ENCODE measurements at places on chromosomes 12 and 14.

DNA sequence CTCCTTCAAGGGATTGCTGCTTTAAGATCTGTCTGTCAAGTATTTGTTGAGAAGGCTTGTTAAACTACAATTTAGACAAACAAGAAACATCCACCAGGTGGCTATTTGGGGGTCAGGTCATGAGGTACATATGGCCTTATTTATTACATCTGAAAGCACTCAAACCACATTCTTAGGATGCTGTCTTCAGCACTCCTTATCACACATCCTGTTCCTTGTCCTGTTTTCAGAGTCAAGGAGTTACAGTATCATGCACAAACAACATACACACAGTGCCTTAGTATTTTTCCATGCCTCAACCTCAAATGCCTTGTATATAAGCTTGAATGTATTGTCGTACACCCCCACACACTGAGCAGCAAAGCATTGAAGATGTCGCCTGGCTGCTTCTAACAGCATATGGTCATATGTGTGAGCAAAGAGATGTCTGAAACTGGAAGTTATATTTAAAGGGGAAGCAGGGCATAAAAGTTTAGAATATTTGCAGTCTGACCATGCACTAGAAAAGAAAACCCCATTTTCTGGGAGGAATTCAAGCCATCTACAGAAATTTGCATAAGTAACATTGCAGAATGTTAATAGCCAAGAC is 83.8 kb downstream of the KCNMB4 start:
- H3K27me3 ChIP-seq: no peaks in the 10 kb centered on the region
- H3K4me3 ChIP-seq: no peak overlapping the region
- H3K27ac ChIP-seq: no peak overlapping the region
- H3K36me3 ChIP-seq: no peaks in the 10 kb centered on the region
- no peaks in the 10 kb centered on the region for H3K4me1 ChIP-seq

DNA sequence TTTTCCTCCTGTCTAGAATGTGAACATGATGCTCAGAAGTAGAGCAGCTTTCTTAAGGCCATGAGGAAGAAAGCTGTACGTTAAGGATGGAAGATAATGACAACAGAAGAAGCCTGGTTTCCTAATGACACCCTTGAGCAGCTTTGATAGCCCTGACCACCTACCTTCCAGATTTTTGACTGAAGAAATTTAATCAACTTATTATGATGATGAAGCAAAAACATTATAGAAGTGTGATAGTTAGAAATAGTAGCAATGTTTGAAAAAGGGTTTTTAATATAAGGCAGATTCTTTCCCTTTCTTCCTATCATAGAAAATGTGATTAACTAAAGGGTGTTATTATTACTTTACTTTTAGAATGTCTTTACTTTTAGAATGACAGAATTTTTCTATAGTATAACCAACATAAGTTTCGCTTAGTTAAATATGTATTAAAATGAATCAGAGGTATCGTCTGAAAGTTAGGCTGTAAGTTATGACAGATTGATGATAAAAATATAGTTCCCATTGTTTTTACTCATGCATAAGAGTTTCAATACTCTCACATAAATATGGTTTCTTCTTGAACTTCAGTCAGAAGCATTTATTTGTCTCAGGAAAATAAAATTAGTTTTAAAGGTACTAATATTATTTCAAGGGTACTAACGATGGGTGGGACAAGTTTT is 50.1 kb upstream of the PPFIA2 start:
- no peak overlapping the region for H3K27ac ChIP-seq
- no peaks in the 10 kb centered on the region for H3K4me1 ChIP-seq
- DNase-seq: no peak
- no peaks in the 10 kb centered on the region for H3K27me3 ChIP-seq

GRCh38 chr14:58027904-58028303 is 124.1 kb downstream of the ARMH4 start:
- no peaks in the 10 kb centered on the region for H3K36me3 ChIP-seq
- H3K4me3 ChIP-seq: no peak overlapping the region
- no peaks in the 10 kb centered on the region for H3K4me1 ChIP-seq
- DNase-seq: no peak

- DNase-seq: no peak
- H3K36me3 ChIP-seq: peaks cover 24% of the 10 kb centered on the region
- H3K4me1 ChIP-seq: no peaks in the 10 kb centered on the region
- no peak overlapping the region for H3K27ac ChIP-seq
- H3K4me3 ChIP-seq: no peak overlapping the region
- H3K27me3 ChIP-seq: no peaks in the 10 kb centered on the region
These were observed 10.8 kb downstream of the SNRNP35 start for GRCh38 chr12:123468786-123469185.

DNA sequence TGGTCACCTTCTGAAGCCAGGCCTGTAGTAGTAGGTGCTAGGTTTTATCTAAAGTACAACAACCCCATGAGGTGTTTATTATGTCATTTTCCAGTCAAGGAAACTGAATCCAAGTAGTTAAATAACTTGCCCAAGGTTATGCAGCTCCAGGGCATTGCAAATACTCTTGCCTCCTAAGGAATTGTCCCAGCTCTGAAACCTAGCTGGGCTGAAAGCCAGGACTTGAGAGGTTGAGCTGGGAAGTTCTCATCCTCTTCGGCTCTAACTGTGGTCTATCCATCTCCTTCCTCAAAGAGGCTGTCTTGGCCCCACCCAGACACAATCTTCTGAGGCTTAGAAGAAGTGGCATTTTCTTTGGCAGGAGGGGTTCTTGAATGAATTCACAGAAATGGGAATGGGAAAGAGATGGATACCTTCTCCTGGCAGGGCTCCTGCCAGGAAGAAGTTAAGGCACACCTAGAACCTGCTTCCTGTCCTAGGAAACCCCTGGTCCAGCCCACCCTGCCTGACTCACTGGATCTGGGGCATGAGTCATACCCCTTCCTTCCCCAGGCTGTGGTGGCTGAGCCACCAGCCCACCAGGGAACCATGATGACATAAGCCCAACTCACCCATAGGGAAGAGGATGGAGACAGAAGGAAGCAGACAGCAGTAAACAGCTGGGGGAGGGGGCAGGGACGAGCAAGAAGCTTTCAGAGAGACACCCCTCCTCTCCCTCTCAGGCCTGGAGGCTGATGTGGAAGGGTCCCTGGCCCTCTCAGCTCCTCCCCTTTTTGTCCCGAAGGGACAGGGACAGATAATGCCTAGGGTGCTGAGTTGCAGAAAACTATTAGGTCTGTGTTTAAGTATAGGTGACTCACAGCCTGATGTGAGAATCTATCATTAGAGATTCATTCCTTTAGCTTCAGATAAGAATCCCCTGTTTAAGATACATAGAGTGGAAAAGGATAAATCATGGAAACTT is 2.1 kb upstream of the PLEK2 start:
- no peak for DNase-seq
- H3K4me1 ChIP-seq: peaks cover 6% of the 10 kb centered on the region
- no peaks in the 10 kb centered on the region for H3K36me3 ChIP-seq
- H3K4me3 ChIP-seq: no peak overlapping the region
- no peaks in the 10 kb centered on the region for H3K27me3 ChIP-seq

DNA sequence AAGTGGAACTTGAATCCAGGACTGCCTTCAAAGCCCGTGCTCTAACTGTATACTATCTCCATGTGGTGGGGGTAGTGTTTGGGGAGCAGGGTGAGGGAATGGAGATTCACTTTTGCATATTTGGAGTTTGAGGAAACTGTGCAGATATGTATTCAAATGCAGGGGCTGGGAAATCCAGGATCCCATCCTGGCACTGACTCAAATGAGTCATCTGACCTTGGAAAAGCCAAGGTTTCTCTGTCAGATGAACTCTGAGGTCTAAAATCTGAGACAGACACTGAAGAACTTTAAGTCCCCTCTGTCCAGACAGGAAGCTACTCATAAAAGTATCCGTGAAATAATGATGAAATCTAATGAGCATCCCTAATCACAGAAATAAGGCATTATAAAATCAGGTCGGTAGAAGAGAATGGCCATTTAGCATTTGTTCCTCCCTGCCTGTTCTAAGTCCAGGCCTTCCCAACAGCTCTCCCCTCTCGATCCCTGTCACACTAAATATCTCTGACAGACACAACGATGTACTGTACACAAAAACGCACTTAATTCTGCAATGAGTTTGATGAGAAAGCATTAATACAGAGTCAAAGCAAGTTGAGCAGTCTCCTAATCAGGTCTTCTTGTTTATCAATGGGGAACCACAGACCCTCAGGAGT is 14.4 kb downstream of the NIN start:
- peaks cover 8% of the 10 kb centered on the region for H3K36me3 ChIP-seq
- no peak overlapping the region for H3K27ac ChIP-seq
- no peak for DNase-seq

- no peak overlapping the region for H3K4me3 ChIP-seq
- H3K27ac ChIP-seq: no peak overlapping the region
- no peaks in the 10 kb centered on the region for H3K27me3 ChIP-seq
- H3K4me1 ChIP-seq: no peaks in the 10 kb centered on the region
These were observed 55.4 kb downstream of the ASCL1 start for GRCh38 chr12:103012884-103013283.

DNA sequence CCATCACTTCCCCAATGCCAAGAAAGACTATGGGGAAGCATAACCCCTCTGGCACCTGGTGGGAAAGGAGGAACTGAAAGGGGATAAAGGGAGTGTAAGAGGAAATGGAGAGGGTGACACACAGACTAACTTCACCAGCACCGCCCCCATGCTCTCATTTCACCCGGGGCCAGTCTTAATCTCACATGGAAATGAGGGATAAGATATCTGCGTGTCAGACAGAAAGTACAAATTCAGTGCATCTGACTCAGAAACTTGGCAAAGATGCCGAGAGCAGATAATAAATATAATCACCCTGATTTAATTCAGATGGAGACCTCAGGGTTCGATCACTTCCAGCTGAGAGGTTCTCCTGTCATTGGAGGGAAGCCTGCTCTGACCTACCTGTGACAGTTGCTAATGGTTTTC is 191.6 kb downstream of the DUSP6 start:
- H3K4me1 ChIP-seq: no peaks in the 10 kb centered on the region
- no peaks in the 10 kb centered on the region for H3K27me3 ChIP-seq
- H3K4me3 ChIP-seq: no peak overlapping the region
- no peak overlapping the region for H3K27ac ChIP-seq

- no peak overlapping the region for H3K4me3 ChIP-seq
- no peak for DNase-seq
- H3K4me1 ChIP-seq: no peaks in the 10 kb centered on the region
- H3K36me3 ChIP-seq: no peaks in the 10 kb centered on the region
- H3K27ac ChIP-seq: no peak overlapping the region
- no peaks in the 10 kb centered on the region for H3K27me3 ChIP-seq
These were observed 205.4 kb downstream of the DAD1 start for GRCh38 chr14:22383515-22384166.

- H3K27me3 ChIP-seq: no peaks in the 10 kb centered on the region
- H3K4me1 ChIP-seq: no peaks in the 10 kb centered on the region
- H3K4me3 ChIP-seq: no peak overlapping the region
- DNase-seq: no peak
These were observed 291.8 kb downstream of the TMEM121 start for GRCh38 chr14:105817971-105818711.

All from CD8-positive, alpha-beta memory T cell (primary cell).